NCI-H146 (cell line): ENCODE measurements at places on chromosomes 4 and X.

GRCh38 chrX:75365243-75365975 is 91.5 kb downstream of the UPRT start:
- no peak for DNase-seq

GRCh38 chr4:69984030-69984443 is 11.7 kb upstream of the STATH start:
- peak; percentile 3 for DNase-seq

GRCh38 chr4:26525771-26526150 is 35.5 kb upstream of the CCKAR start:
- no peak for DNase-seq

DNA sequence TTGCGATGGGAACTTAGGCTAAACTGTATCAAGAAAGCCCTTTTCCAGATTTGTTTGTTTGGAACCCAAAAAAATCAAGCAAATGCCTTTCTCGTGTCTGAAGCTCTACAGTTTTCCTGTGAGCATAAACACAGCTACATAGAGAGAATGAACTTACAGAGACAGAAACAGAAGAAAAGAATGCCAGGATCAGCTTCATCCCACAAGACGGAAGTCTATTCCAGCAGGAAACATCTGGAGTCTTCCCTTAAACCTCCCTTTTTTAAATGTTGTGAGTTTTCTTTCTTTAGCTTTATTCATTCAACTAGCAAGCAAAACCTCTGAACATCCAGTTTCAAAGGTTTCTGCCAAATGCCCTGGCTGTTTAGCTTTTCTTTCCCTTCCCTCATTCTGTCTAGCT is 32.6 kb upstream of the ZFP42 start:
- DNase-seq: no peak

DNA sequence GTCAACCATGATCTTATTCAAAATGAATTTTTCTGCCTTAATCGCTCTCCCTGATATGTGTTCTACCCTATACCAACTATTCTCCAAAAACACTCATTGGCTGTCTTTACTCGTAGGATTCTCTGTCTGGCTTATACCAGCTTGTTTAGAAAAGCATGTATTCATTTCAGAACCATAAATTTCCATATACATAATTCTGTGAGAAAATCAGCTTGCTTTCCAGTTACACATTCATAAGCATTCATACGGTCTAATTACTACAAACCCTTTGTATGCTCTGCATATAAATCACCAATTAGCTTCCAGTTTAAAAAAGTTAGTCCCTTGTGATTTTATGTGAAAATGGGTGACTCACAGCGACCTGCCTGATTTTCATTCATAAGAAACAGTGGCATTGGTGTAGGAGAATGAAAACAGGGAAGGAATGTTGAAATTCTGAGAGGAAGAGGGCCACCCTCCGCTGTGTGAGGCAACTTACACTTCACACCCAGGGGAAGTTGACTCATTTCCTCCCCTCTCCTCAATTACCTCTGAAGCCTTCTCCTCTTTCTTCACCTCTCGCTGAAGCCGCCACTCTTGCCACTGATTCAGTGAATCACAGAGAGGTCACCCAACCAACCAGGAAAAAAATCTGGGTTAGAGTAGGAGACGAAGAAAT is 63.3 kb downstream of the MEPE start:
- DNase-seq: no peak

DNA sequence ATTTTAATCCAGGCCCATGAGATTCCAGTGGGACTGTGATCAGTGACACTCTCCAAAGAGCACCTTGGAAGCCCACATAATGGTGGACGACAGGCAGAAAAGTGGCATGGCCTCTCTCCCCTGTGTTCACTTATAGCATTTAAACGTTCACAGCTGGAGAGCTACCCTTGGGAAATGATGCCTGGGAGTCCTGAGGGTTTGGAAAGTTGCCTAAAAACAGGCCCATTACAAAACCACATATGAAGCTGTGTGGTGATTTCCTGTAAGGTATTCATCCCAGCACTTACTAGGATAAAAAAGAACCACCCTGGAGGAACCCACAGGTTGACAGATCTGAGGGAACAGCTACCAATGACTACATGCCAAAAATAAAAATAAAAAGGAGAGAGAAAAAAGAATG is 193.2 kb downstream of the RASL11B start:
- peak; percentile 58 for DNase-seq

DNA sequence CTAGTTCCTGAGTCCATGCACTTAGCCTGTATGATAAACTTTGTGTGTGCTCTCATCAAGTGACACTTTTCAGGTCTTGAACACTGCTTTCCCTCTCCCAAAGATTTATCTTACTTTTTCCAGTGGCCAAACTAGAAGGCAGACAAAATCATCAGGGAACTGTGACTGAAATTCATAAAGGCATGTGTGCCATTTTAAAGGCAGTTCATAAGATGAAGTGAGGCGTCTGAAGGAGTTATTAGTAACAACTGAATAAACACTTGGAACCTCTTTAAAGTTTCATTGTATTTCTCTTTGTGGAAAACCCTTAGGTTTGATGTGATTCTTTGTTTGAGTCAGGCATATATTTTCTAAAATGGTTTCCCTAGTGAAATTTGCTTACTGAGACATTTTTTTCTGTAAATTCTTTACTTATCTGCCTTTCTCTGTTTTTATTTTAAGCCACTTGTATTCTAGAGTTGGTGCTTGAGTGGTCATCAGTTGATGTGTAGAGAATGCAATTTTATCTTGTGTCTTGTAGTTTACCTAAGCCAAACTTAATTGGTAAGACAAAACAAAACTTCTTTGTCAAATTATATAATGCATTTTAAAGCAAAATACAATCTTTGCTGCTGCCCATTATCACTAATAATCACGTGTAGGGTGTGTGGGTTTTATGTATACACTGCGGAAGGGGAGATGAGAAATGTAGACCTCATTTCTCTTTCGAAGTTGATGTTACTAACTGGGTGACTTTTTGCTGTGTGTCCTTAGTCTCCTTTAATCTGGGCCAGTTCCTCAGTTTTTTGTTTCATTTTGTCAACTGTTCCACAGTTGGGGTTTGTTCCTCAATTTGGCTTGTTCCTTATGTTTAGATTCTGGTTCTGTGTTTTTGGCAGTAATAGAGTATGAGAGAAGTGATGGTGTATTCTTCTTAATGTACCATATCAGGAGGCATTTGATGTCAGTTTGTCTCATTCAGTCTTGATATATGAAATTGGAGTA is 56.8 kb downstream of the RBPJ start:
- no peak for DNase-seq

DNA sequence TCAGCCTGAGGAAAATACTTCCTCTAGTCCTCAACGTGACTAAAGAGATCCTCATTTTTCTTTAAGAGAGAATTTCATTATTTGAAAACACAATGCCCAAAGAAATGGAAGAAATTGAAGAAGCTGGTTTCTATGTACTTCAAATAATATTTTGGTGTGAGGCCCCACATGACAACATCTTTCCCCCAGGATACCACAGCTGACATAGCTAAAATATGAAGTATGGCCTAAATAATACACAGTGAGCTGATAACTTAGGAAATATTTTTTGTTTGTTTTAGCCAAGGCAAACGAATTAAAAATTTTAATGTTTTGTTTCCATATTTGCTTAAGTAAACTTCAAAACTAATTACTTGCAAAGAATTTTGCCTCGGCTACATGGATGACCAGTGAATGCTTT is 149.2 kb downstream of the CBR4 start:
- no peak for DNase-seq

DNA sequence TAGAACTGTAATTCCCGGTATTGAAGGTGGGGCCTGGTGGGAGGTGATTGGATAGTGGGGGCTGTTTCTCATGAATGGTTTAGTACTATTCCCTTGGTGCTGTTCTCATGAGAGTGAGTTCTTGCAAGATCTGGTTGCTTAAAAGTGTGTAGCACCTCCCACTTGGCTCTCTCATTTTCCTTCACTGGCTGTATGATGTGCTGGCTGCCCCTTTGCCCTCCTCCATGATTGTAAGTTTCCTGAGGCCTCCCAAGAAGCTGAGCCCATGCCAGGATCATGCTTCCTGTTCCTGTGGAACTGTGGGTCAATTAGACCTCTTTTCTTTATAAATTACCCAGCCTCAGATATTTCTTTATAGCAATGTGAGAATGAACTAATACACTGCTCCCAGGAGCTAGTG is 8.7 kb downstream of the ANXA10 start:
- no peak for DNase-seq

DNA sequence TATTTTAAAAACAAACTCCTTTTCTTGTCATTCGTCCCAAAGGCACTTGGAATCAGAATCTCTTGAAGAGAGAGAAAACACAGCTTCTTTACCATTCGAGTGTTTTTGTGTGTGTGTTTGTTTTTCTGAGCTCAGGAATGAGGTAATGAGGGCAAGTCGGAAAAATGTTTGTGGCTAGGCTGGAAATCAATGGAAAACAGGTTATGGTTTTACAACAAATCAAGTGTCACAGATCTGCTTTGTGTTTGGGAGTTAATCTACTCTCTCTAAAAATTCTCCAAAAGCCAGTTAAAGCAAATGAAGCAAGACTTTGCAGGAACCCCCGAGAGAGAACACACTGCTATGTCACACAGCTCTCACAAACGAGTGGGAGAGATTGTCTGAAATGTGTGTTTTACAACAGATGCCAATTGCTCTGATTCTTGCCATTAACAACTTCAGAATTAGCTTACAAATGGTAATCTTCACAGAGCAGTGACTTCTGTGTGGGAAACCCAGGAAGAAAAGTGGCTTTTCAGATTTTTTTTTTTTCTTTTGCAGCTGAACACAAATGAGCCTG is 264.1 kb downstream of the CBLL2 start:
- no peak for DNase-seq

DNA sequence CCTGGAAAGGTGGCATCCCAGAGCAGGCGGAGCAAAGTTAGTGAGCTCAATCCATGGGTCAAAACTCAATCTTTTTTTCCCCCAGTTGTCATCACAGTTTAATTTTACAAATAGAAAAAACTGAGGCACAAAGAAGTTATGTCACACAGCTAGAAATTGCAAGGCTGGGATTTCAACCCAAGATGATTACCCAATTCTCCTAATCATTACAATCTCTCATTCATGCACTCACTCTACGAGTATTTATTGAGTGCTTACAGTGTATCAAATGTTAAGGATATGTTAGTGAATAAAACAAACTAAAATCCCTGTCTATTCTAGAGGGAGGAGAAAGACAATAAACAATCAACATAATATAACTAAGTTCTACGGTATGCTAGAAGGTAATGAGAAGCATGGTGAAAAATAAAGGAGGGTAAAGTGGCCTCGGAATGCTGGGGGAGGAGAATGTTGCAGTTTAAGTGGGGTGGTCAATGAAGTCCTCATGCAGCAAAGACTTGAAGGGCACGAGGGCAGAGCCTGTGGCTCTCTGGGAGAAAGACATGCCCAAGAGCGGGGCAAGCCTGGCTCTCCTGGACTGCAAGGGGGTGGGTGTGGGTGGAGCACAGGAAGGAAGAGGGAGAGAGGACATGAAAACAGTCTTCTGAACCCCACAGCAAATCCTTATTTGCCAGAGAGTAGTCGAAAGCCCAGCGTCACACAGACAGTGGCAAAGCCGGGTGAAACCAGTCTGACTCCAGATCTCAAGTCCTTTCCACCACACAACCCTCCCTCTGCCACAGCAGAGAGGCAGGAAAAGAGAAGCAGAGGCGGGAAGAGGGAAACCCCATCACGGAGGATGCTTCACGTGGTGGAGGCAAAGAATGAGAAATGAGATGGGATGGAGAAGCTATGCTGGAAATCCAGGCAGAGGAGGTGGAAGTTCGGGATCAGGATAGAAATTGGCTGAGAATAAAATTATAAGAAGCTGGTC is 48.3 kb downstream of the RAB33B start:
- no peak for DNase-seq

DNA sequence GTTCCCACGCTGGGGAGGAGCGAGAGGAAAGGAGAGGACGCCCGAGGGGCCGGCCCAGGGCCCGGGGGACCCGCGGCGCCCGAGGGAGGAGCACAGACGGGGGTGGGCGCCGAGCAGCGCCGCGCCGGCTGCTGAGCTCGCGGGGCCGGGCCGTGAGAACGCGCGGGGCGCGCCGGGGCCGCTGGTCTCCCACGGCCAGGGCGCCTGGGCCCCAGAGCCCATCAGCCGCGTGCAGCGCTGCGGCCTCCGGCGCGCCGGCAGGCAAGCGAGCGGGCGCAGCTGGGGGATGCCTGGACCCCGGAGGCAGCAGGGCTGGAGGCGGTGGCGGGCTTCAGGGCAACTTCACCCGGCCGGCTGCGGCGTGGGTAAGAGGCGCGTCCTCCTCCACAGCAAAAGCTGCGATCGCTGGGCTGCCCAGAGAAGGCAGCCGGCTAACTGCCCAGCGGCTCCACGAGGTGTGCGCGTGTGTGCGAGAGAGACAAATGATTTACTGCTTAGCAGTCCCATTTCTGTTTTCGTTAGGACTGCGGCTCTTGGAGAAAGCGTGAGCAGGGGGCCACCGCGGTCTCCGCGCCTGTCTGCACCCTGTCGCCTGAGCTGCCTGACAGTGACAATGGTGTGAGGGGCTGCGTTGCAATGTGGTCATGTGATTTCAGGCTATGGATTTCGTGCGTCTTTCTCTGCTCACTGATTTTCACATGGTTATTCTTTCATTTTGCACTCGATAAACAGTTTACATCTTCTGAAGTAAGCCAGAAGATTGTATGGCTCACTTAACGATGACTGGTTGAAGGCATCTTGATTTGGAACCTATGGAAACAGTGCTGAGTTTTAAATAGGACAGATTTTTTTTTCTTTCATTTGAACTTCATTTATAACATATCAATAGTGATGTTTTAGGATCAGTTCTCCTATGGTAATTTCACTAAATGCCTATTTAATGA is 1.2 kb downstream of the GUCY1A1 start:
- peak; percentile 4 for DNase-seq

- DNase-seq: no peak
Observed at GRCh38 chrX:12405306-12405705, 267.0 kb downstream of the FRMPD4 start.

- no peak for DNase-seq
Observed at GRCh38 chr4:10183462-10183861, 66.9 kb upstream of the WDR1 start.

DNA sequence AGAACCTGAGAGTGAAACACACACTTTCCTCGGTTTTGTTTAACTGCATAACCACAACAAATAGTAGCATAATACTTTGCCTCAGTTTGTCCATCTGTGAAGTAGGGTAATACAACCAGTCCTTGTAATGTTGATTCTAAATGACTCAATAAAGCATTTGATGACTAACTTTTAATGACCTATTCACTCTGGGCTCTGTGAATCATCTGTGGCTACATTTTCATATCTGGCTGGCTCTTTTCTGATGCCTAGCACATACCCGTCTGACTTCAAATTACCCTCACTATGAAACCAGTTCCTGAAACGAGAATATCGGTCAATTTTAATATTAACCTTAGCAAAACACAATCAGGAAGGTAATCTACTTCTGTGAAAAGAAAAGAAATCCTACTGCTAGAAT is 151.0 kb downstream of the SH2D1A start:
- DNase-seq: no peak

GRCh38 chr4:75948822-75949444 is 8.1 kb upstream of the NAAA start:
- DNase-seq: no peak

DNA sequence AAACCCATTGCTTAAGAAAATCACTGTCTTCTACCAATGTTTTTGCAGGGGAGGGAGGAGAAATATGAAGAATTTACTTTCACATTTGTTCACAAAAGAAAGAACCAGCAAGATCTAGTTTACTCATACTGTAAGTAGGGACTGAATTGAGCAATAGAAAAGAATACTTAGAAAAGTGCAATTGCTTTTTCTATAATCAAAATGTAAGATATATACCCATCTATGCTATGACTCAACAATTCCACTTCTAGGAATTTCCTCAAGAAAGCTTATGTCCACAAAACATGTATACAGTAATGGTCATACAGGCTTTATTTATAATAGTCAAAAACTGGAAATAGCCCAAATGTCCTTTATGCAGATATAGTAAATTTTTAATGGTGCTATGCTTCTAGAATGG is 196.4 kb downstream of the LRBA start:
- DNase-seq: no peak
